AG09319 (cell line): ENCODE measurements at places on chromosomes 11 and 22.

DNA sequence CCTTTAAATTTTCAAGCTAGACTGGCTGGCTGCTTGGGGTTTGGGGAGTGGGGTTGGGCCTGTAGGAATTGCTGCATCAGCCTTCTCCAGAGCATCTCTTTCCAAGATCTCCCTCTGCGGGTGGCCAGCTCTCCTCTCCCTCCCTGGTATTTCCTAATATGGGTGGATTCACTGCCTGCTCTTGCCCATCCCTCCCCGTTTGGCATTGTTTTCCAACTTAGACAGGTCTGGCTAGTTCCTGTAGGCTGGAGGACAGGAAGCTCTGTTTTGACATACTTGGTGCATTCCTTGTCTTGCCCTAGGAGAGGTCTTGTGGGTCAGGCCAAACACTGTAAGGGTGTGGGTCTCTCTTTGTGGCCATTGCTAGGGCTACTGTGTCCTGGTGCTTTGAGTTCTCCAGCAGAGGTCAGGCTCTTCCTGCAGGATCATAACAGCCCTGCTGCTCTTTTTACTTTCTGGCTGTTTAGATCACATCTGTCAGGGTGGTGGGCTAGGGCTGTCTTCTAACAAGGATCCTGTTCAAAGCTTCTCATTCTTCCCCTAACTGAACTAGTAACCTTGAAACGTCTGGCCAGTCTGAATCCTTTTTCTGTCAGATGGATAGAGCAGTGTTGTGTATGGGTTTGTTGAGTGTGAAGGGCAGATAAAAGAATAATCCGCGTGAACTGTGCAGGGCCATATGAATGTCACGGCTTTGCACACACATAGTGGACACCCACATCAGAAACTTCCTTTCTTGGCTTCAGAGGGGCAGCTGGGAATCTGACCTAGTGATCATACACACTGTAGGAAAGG lies 18.3 kb upstream of the MICALL1 start:
- peak; percentile 70 for DNase-seq

DNA sequence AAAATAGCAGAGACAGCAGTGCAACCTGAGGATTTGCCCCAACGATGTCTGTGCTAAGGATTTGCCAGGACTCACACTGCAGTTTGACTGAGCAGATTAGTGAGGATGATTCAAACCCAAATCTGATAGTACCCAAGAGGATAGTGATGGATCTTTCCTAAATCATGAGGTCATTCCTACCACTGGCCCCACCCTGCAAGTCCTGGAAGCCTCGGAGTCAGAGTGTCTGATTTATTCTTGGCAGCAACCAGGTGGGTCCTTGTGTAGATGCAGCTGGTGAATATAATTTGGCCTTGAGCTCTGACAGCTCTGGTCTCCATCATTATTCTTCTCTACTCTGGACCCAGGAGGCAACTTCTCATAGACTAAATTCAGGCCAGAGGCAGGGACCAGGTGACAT lies 179.3 kb upstream of the RAG2 start:
- DNase-seq = no peak

GRCh38 chr22:37211075-37211865 lies 1.0 kb downstream of the SSTR3 start:
- no peak for DNase-seq

- DNase-seq = no peak
These were observed 3.5 kb downstream of the LRRC56 start for GRCh38 chr11:540583-541432.

- no peak for DNase-seq
These were observed 5.6 kb downstream of the SYTL2 start for GRCh38 chr11:85805387-85805786.

GRCh38 chr11:57778318-57779037 lies 16.9 kb downstream of the CTNND1 start:
- DNase-seq = peak; percentile 95

DNA sequence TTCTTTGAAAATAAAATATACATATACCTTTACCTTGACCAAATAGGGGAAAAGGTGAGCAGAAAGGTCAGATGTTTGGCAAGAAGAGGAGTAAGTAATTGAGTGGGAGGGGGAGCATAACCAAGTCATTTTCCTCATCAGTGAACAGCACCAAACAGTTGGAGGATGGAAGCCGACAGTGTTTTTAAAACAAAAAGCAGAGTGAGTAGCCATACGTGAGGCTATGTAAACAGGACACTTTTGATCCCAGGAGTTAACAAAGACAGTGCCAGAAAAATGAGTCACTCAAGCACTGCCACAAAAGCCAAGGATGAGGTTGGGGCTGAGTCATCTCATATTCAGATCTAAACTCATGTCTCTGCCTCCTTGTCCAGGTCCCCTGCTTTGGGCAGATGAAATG lies 734.7 kb downstream of the KCNA4 start:
- DNase-seq = no peak
